ENCODE measurements at places on chromosomes 5 and 9.

GRCh38 chr5:172564883-172565282 is 76.2 kb upstream of the NEURL1B start:
- no peak for DNase-seq

- DNase-seq: peak; percentile 51
Measured at GRCh38 chr5:164002628-164003027, 497.2 kb downstream of the MAT2B start.

- no peak for DNase-seq
Measured at GRCh38 chr5:139644001-139644456, 4.1 kb upstream of the CXXC5 start.

- DNase-seq: no peak
Measured at GRCh38 chr5:31213705-31214121, 20.2 kb downstream of the CDH6 start.

DNA sequence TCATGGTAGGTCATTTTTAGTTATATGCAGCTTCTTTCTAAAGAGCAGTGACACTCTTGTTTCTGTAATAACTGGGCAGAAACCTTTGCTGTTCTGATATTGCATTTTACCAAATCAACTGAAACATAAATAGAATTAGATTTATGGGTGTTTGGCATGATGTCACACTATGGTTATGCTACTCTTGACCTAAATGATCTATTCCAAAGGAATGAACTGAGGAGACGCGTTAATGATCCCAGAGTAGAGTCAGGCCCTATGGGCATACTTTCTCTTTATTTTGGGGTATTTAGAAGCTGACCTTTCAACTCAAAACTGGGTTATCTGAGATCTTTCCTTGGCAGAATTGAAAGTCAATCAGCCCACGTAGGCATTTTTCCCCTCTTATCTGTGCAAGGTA is 146.8 kb upstream of the ADAMTSL1 start:
- no peak for DNase-seq

DNA sequence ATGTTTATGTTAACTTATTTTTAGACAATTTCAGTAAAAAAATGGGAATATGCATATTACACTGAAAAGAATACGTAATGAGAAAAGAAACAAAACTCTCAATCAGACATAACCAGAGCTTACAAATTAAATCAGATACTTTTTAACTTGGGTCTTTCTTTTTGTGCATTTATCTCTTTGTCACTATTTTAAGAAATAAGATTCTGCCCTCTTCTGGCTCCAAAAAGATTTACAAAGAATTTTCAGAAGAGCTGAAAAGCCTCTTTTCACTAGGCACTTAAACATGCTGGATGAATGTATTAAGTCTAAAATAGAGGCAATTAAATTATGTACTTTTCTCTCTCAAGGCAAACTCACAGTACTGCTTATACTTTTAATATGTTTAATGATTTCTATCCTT is 55.5 kb downstream of the CEP120 start:
- DNase-seq: no peak

- no peak for DNase-seq
Measured at GRCh38 chr9:124423155-124423554, 7.9 kb upstream of the PSMB7 start.

DNA sequence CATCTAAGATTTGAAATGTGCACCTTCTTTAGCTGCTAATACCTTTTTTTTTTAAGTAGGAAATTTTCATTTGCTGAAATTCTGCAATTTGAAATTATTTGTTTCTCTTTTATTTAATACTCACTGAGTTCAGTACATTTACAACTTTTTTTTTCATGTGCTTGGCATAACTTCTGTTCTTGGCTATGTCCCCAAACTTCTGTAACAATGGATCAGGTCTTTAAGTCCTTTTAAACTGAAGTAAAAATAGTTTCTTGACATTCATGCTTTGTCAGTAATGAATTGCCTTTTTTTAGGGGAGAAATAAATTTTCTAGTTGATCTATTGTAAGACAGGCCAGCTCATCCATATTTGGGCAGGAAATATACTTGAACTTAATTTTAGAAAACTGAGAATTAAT is 41.5 kb downstream of the EDIL3 start:
- no peak for DNase-seq

DNA sequence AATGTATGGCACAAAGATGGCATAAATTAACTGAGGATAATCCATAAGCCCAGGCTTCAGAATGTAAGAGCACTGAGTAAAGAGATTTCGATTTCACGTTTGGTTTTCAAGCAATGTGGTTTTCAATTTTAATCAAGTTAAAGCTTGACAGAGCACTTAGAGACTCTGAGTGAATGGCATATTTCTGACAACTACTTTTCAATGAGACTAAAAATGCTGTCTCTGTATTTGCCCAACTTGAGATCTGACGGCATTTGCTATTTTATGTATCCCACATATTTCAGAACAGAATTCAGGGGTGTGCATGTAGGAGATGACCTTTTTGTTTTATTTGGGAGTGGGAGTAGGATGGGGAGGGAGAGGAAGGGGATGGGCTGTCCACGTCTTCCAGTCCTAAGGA is 280.3 kb upstream of the PANK3 start:
- DNase-seq: no peak

GRCh38 chr5:122909470-122910100 is 64.2 kb downstream of the SNX24 start:
- DNase-seq: no peak

- no peak for DNase-seq
Measured at GRCh38 chr9:7879551-7880245, 80.1 kb upstream of the DMAC1 start.

DNA sequence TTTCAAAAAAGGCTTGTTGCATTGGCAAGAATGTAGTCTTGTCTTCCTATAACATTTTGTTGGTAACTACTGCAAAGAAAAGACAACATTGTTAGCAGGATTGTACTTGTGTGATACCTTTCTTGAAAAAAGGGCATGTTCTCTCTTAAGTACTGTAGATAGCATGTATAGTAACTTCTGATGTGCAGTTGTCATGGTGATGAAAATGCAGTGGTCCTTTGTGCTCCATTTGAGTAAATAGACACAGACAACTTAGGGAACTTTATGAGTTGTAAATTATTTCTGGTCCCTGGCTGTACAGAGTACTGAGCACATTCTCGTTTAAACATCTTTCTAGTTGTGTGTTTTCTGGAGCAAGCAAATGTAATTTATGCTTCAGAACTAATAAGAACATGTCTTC is 103.3 kb downstream of the CD180 start:
- DNase-seq: no peak

GRCh38 chr9:3419893-3420292 is 105.9 kb downstream of the RFX3 start:
- DNase-seq: no peak

GRCh38 chr5:57626703-57627102 is 144.1 kb upstream of the ACTBL2 start:
- no peak for DNase-seq

DNA sequence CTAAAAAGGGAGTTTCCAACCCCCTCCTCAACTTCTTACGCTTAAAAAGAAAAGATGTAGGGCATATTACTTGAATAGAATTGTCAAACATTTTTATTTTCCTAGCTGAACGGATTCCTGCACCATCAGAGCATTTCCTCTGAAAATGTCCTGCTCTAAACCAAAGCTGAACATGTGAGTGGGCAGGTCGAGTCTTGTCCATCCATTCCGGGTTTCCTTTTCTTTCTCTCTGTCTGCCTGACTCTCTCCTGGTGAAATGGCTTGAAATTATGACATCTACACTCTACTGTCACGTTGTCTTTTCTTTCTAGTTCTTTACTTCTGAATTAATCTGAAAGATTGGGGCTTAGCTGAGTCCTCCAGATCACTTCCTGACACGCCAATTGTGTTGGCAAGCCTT is 39.2 kb upstream of the PTPN3 start:
- no peak for DNase-seq

- DNase-seq: no peak
Measured at GRCh38 chr9:92236915-92237314, 56.6 kb downstream of the IARS1 start.

DNA sequence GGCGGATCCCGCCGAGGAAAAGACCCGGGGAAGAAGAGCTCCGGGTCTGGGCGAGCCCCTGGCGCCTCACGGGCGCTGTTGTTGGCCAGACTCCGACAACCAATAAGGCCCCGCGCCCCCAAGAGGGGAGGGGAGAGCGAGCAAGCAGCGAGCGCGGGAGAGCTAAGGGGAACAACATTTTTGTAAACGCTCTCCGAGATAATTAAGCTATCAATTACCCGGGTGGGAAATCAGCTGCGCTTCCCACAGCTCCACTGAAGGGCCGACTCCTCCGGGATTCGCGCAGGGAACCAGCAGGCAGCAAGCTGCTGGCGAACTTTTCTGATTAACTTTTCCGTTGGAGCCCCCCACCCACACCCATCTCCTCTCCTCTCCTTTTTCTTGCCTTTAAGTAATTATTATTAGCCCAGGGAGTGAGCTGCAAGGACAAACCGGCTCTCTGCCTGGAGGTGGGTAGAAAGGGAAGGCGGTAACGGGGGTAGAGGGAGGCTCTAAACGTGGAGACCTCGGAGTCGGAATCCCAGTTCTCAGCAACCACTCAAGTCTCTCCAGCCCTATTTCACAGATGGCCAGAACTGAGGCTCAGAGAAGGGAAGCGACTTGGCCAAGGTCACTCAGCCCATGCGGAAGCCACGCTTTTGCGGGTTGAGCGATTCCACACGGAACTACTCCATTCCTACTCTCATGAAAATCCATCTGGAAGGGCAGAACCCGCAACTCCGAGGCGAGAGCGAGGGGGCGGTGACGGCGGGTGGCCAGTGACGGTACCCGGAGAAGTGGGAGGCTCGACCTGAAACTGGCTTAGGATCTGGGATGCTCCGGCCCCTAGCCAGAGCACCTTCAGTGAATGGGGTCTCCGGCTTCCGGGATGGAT is 1.3 kb downstream of the ASTN2 start:
- DNase-seq: no peak

GRCh38 chr5:56185768-56186311 is 47.3 kb downstream of the ANKRD55 start:
- DNase-seq: no peak

DNA sequence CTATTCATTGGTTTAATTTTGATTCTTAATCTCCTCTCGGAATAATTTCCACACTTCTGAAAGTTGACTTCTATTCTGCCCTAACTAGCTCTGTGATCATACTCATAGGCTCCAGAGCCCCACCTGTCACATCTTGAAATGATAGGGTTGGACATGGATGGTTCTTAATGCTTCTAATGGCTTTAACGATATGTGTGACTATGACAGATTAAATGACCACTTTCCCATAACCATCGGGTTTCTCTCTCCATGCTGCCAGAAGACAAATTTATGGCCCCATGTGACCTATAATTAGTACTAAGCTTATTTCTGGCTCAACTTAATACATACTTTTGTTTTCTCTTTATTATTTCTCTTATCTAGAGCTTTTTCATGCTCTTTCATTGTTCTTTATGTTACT is 251.1 kb upstream of the TUT7 start:
- no peak for DNase-seq

- no peak for DNase-seq
Measured at GRCh38 chr5:9658706-9659105, 28.6 kb upstream of the TAS2R1 start.

GRCh38 chr5:2711446-2712425 is 39.7 kb downstream of the IRX2 start:
- no peak for DNase-seq

DNA sequence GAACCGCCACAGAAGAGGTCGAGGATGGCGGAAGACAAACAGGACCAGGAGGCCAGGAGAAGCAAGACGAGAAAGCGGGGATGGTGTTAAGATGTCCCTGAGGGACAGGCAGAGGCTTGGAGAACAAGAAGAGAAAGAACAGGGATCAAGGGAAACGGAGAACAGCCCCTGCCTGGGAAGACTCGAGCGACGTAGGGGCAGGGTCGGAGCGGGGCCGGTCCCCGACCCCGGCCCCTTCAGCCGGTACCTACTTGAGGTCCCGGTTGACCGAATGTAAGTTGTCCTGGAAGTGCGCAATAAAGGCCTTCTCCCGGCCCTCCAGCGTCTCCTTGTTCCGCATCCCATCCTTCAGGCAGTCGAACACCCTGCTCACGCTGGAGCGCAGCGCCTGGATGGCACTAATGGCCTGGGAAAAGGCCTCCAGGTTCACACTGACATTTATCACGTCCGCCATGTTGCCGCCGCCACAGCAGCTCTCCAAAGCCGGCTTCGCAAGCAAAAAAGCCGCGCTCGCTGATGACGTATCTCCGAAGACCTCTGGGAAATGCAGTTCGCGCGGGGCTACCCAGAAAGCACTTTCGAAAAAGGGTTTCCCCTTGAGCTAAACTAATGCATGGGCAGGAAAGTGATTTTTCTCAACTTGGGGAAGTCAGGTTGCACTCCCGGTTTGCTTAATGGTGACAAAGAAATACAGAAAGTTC is at the start of gene MED27:
Gene MED27, minus strand, starts transcription at position 477 of the 701 bp plus-strand sequence. Its CDS starts 23 bp downstream, at position 454.
- peak; percentile 86 for DNase-seq

- DNase-seq: no peak
Measured at GRCh38 chr9:72025906-72026305, 34.5 kb downstream of the C9orf57 start.

- no peak for DNase-seq
Measured at GRCh38 chr5:141493500-141494422, 4.9 kb downstream of the PCDHGC5 start.

- no peak for DNase-seq
Measured at GRCh38 chr5:150540615-150541396, 32.9 kb downstream of the NDST1 start.

- DNase-seq: no peak
Measured at GRCh38 chr5:66222455-66222854, 78.4 kb downstream of the SREK1 start.

DNA sequence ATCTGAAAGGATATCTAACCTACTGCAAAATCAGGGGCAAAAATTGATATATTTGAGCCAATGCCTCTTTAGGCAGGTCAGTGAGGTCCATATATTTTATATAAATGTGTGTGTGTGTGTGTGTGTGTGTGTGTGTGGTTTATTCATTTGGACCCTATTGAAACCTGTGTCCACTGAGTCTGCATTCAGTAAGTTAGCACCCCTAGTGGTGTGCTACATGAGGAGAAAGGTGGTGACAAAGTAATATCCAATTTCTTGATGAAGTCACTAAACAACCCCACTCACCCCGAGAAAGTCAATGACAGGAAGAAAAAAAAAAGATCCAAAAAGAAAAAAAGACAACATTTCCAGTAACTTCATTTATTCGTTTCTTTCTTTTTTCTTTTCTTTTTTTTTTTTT is 4.1 kb downstream of the FBXW11 start:
- DNase-seq: no peak

DNA sequence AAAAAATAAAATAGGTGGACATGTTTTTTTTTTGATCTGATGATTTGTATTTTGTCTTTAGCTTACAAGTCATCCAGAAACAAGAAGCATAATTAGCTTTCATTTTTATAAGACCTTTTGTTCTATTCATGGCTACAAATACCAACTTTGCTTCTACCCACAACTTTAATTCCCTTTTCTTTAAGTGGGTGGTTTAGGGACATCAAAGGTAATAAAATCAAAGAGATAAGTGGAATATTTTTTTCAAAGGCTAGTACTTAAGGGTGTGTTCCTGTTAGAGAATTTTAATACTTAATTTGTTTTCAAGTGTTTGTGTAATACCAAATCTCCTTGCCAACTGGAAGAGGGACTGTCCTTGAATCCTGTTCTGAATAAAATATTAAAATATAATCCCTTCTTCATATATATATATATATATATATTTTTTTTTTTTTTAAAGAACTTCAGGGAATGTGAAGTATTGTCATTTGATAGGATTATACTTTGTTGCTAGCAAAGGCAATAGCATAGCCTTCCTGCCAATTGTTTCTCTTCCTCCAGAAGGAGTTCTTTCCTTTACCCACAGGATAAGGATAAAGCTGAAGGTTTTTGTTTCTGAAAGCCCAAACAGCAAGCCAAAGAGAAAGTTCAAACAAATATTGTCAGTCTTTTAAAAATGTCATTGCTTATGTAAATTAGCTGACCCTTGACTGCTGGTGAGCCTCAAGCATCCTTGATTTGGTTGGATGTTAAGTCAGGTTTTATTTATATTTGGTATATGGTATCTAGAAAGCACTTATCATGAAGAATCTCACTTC is 108.9 kb downstream of the PAM start:
- DNase-seq: no peak

Measured in occipital lobe (tissue), 3 donors.